ENCODE measurements at places on chromosomes 7 and 10. TPM values are rescaled to one million over a fixed set of nuclear protein-coding genes. Genes with fewer than 3 reads are reported as not detected.

Gene PIK3CG
- total RNA-seq = not detected

Gene SOSTDC1
- total RNA-seq = 0.07 TPM

DNA sequence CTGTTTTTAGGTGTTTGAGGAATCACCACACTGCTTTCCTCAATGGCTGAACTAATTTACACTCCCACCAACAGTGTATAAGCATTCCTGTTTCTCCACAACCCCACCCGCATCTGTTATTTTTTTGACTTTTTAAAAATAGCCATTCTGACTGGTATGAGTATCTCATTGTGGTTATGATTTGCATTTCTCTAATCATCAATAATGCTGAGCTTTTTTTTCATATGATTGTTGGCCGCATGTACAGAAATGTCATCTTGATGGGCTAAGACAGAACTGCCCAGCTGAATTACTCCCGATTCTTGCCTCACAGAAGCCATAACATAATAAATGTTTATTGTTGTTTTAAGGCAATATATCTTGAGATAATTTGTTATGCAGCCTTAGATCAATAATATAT is 93.1 kb upstream of the DKK1 start:
- no peak for DNase-seq

DNA sequence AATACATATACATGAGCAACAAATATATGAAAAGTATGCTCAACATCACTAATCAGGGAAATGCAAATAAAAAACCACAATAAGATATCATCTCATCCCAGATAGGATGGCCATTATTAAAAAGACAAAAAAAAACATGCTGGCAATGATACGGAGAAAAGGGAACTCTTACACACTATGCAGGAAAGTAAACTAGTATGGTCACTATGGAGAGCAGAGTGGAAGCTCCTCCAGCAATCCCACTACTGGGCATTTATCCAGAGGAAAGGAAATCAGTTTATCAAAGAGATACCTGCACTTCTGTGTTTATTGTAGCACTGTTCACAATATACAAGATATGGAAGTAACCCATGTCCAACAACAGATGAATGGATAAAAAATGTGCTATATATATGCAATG is 217.5 kb downstream of the SDK1 start:
- no peak for DNase-seq

All from foreskin keratinocyte (primary cell).